ENCODE measurements at places on chromosomes 3 and 15.

- DNase-seq: no peak
Measured at GRCh38 chr15:80745888-80746287, 33.3 kb upstream of the CEMIP start.

- DNase-seq: no peak
Measured at GRCh38 chr3:183378008-183378407, 50.4 kb downstream of the MCF2L2 start.

DNA sequence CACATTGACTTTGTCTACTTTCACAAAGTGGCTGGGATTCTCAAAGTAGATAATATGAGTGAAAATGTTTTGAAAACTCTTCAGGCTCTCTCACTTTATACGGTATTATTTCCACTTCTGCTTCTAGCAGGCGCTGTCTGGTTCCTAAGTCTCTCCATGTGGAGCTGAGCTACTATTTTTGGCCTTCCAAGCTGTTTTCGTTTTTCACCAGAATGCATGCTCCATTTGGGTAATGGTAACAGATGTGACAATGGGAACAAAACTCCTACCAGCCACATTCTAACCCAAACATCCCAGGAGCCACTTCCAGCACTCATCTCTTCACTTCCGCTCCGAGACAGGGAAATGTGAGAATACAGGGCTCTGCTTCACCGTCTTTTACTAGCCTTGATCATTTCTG, 586.7 kb downstream of the NTRK3 start:
- no peak for DNase-seq

DNA sequence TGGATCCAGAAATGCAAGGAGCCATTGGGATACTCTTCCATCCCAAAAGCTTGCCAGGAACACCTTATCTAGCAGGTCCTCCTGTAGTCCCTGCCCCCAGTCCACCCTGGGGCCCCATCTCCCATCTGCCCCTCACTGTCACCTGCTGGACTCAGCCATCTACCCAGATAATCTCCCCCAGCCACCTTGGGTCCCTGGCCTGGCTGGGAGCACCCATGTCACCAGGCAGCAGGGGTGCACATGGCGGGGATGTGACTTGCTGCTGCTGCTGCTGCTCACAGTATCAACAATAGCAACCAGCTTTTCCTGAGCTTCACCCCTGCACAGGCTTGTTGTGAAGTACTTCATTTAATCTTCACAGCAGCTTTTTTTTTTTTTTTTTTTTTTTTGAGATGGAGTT, 12.6 kb downstream of the PTH1R start:
- no peak for DNase-seq

DNA sequence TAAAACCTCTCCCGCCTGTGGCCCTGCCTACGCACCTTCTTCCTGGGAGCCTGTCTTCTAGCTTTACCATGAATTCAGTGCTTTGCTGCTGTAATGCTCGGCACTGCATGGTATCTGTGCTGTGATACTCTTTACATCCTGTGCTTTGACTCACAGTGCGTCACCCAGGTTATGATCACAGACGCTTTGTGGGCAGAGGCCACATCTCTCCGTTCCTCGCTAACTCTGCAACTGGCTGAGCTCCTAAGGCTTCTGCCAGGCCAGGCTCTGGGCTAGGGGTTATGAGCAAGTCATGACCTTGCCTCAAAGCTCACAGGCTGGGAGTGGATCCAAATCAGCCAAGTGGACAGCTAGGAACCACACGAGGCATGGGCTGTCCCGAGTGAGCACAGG, 23.2 kb downstream of the SPTBN5 start:
- no peak for DNase-seq

DNA sequence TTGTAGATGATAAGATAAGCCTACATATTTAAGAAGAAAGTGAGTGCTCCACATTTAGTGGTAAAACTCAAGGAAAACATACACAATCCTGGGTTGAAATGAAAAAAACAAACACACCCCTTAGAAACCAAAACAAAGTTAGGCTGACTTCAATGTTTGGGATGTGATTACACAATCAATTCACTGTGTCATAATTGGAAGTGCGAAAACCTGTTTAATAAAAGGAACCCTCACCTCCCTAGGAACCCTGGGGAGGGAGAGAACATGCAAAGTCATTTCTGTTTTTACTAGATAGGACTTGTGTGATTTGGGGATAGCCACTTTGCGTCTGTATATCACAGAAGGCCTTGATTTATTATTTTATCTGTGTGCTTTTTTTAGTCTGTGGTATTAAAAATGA, 275.0 kb downstream of the NFKBIZ start:
- DNase-seq: no peak

DNA sequence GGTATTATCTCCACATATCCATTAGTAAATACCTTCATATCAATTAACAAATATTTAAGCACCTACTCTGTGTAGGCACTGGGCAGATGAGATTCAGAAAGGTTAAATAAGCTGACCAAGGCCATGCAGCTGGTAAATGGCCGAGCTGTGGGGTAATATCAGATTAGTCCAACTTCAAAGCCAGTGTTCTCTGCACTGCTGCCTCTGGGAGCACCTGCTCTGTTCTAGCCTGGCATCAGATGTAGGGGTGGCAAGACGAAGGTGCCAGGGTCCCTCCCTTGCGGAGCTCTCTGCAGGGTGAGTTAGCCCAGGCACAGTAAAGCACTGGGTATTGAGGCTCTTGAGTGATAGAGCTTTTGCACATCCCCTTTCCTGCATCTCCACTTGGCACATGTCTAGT, 5.5 kb downstream of the TATDN2 start:
- no peak for DNase-seq

DNA sequence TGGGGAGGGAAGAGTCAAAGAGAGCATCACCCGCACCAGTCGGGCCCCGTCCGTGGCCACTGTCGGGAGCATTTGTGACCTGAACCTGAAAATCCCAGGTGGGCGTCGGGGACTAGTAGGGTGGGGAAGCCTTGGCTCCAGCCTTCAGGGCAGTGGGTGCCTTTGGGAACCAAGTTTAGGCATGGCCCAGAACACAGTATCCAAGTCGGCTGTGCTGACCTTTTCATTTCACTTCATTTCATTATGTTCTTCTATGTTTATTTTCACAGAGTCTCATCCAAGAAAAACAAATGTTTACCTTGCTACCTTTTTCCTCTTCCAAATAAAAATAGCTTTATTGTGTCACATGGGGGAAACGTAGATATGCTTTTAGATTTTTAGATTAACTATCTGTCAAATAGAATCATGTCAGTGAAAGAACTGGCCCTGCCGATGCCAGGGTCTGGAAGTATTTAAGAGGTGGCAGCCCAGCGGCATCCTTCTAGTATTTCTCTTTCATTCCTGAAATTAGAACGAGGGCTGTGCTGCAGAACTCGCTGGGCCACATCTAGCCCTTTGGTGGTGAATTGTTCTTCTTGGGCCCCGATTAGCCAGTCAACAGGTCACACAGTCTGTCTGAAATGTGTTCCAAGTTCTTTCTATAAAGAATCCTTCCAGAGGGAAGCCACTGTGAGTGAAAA, 60.5 kb downstream of the DNASE1L3 start:
- no peak for DNase-seq

GRCh38 chr15:72174551-72175165, 22.9 kb downstream of the GRAMD2A start:
- DNase-seq: no peak

- DNase-seq: no peak
Measured at GRCh38 chr3:14208977-14209394, 30.4 kb downstream of the LSM3 start.

GRCh38 chr15:37824717-37825382, 109.6 kb upstream of the TMCO5A start:
- no peak for DNase-seq

GRCh38 chr3:36540888-36541518, 160.7 kb downstream of the STAC start:
- no peak for DNase-seq

DNA sequence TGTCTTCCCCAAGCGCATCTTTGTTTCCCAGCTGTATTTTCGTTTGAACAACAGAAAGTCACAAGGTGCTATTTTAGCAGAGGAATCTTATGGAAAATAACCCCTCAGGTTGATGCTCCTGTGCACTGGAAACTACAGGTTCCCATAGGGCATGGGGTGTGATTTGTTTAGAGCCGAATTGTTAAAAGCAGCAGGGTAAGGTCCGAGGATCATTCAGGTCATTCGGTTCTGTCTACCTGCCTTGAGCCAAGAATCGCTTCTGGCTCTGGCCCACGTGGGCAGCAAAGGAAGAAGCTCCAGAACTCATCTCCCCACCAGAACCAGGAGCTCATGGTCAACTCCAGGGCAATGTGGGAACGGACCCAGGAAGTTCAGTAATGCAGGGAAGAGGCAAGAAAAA, 116.7 kb upstream of the TPM1 start:
- DNase-seq: no peak

DNA sequence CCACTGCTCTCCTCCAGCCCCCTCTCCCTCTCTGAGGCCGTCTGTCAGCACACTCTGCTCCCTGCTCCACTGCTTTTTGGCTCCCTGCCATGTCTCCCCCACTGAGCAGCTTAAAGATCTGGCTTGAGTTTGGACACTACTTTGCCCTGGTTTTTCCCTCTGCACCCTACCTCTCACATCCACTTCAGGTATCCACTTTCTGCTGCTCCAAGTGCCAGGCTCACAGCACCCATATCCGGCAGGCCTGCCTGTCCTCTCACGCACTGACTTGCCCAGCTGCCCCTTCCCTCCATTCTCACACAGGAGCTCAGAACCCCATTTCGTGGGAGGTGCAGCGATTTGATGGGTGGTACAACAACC, 3.7 kb downstream of the DUOX1 start:
- no peak for DNase-seq

DNA sequence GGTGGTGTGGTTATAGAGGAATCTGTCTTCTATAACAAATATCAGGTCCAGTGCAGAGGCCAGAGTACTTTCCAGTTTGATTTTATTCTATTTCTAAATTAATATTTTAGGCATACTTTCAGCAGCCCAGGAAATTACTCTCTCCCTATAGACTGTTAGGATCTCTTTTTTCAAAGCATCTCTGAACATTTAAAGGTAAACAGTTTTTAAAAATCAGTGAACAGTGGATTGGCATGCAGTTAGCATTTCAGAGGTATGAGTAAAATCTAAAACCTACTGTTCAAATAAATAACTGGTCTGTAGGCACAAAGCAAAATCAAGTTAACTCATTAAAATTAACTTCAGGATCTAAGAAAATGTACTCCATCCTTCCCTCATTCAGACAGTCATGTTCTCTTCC, 3.0 kb downstream of the ZBED2 start:
- DNase-seq: no peak

- DNase-seq: no peak
Measured at GRCh38 chr15:42069025-42069424, 25.3 kb downstream of the PLA2G4D start.

DNA sequence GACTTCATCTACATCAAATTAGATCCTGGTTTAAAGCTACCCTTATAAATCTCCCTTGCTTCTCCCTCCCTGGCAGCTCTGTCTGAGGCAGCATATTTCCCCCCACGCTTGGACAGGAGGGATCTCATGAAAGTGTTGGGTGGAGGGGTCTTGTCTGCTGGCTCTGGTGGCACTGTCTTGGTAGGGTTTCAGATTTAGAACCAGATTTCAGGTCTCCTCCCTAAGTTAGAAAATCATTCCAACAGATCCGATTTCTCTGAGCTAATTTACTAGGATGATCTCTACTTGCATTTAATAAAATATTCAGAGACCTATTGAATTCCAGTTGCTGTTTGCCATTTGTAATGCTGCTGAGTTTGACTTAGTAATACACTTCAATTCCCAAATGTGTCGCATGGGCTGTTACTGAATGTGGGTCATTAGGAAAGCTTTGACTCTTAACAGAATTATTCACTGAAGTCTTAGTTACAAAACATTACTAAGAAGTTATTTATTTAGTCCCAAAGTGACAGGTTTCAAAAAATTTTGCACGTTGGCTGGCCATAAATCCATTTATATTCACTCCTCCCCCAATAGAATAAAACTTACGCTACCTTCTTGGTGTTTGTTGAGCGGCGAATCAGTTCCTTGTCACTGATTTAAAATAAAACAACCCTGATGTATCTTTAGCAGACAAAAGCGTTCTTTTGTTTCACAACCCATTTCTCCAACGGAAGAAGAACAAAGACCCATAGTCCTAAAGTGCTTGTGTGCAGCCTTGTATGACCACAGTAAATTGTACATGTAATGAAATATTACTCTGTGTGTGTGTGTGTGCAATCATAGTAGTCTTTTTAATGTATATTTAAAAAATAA, 84.5 kb downstream of the TRAK1 start:
- DNase-seq: no peak

- DNase-seq: no peak
Measured at GRCh38 chr3:192253138-192253887, 474.0 kb downstream of the FGF12 start.

GRCh38 chr15:99507504-99508310, 58.1 kb upstream of the MEF2A start:
- DNase-seq: peak; percentile 49

DNA sequence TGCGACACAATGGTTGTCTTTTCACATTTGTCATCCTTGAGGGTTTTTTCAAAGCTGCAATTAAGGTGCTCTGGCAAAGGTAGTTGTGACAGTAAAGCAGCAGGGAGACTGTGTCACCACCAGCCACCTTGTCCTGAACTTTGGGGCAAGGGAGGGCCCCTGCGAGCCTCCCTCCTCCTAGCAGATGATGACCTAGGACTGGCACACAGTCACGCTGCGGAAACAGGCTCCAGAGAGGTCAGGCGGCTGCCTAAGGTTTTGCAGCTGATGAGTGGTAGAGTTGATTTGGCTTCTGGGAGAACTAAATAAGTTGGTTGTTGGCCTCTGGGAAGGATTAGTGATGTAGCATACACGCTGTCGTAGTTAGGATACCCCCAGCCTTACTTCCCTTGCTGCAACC, 62.7 kb downstream of the PDIA5 start:
- DNase-seq: no peak

DNA sequence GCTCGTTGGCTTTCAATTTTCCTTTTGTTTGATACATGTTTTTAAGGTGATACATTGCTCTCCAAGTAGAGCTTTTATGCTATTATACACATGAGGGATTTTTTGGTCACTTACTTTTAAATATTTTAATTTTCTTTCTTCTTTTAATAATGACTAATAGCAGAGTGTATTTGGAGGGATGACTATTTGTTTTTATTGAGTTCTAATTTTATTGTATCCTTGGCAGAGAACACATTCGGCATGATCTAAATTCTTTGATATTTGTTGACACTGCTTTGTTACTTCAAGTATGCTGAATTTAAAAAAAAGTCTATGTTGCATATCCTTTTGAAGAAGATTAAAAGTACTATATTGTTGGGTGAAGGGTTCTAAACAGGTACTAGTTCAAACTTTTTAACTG, 149.9 kb upstream of the PDZRN3 start:
- DNase-seq: no peak

- no peak for DNase-seq
Measured at GRCh38 chr3:50365080-50365841, 5.9 kb upstream of the TMEM115 start.

GRCh38 chr3:101458387-101458786, 54.6 kb downstream of the SENP7 start:
- DNase-seq: no peak
